ENCODE measurements at places on chromosomes 3 and 15. TPM values are rescaled to one million over a fixed set of nuclear protein-coding genes. Genes with fewer than 3 reads are reported as not detected.

GRCh38 chr3:41120460-41120859 is 78.8 kb upstream of the CTNNB1 start:
- DNase-seq, result no peak

DNA sequence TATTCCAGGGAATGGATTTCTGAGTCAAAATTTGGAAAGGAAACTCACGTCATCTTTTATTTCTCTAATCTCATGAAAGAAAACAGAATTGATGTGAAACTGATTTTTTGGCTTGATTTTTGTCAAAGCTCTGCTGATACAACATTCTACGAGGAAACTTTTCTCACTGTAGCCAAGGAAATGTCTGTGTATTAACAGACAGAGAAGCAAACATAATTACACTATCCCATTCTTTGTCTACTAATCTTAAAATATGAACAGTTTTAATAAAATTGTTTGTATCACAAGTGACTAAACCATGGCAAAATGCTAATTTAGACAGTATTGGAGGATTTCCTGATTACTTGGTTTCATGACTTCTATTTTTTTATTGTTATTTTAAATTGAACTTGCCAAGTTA is 1437.0 kb downstream of the OTOL1 start:
- DNase-seq, result no peak

- DNase-seq, result peak; percentile 59
Observed at GRCh38 chr3:9809615-9810432, at the start of gene TTLL3. TTLL3 (plus strand) TSS chr3:9810262; CDS start chr3:9810662, 400 bp downstream.

DNA sequence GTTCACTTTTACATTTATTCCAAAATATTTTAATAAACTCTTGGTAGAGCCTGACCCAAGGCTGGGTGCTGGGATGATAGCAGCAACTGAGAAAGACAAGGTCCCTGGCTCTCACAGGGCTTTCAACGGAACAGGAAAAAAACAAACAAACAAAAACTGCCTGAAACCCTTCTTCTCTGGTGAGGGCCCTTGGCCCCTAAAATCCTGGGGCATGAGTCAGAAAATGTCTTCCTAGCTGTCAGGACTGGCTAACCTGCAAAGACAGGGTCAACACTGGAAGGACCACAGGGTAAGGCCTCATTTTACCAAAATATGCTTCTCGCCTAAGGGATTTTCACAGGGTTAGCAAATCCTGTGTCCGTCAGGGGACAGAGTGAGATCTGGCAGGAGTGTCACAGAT is 45.7 kb upstream of the WNT5A start:
- no peak for DNase-seq

DNA sequence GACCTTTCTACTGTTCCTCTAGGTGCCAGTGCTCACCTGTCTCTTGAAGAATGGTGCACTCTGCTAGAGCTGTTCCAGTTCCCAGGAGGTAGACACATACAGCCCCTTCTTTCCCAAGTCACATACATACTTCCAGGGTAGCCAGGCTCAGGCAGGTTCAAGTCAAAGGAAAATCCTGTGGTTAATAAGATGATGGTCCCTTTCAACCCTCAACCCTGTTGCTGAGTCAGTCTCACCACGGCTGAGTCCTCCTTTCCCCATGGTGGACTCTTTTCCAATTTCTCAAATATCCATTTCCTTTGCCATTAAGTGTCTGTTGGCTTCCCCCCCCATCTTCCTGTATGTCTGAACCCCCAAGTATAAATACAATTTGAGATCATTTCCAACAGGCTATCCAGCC is 56.1 kb upstream of the ACAN start:
- no peak for DNase-seq

DNA sequence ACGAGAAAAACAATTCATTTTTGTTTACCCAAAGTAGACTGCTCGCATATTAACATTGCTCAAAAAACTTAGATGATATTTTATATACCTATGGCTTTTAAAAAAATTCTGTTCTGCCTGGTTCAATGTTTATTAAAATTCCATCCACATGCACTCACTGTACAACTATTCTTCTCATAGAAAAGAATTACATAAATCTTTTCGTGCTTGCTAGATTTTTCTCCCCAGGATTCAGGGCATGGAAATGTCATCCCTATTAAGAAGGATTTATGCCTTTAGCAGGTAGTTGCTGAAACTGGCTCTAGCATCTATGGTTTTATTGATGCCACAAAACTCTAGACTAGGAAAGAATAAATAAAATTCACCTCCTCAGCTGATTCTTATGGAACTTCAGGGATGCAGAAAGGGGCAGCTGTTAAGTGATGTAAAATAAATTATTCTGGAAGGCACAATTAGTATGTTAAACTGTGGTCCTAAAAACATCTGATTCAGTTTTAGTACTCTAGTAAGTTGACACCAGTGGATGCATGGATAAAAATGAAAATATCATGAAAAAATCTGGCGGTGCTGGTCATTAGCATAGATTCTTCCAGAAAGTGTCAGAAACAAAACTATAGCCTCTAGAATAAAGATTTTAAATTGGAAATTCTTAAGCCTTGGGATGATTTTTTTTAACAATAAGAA is 41.6 kb downstream of the AAGAB start:
- DNase-seq, result no peak

DNA sequence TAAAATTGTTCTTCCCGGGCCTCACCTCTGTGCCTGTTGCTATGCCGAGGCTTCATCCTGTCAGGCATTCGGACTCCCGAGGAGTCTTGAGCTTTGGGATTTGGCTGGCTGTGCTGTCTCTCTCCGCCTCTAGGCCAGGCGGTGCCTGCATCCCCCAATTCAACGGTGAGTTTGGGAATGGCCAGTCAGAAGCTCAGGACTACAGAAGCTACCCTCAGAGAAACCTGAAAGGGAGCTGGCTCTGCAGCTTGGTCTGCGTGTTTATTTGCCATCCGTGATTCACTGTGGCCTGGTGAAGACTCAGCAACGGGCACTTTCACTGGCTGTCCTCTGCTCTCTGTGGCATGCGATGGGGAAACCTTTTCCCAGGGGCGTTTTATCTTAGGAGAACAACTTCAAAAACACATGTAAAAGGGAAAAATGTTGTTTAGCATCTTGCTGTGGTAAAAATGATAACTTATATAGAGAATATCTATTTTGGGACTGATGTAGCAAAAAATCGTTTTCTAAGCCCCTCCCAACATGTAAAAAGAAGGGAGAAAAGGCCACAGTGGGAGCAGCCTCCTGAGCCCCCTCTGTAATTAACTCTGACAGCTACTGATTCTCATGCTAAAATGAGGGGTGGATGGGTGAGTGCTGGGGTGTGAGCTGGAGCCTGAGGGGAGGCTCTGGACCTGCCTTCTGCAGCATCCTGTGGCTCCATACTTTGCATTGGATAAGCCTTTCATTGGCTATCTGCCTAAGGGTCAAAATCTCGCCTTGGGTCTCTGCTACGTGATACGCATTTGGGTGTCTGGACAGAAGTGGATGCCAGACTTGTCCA is 103.4 kb upstream of the KLHL25 start:
- no peak for DNase-seq

DNA sequence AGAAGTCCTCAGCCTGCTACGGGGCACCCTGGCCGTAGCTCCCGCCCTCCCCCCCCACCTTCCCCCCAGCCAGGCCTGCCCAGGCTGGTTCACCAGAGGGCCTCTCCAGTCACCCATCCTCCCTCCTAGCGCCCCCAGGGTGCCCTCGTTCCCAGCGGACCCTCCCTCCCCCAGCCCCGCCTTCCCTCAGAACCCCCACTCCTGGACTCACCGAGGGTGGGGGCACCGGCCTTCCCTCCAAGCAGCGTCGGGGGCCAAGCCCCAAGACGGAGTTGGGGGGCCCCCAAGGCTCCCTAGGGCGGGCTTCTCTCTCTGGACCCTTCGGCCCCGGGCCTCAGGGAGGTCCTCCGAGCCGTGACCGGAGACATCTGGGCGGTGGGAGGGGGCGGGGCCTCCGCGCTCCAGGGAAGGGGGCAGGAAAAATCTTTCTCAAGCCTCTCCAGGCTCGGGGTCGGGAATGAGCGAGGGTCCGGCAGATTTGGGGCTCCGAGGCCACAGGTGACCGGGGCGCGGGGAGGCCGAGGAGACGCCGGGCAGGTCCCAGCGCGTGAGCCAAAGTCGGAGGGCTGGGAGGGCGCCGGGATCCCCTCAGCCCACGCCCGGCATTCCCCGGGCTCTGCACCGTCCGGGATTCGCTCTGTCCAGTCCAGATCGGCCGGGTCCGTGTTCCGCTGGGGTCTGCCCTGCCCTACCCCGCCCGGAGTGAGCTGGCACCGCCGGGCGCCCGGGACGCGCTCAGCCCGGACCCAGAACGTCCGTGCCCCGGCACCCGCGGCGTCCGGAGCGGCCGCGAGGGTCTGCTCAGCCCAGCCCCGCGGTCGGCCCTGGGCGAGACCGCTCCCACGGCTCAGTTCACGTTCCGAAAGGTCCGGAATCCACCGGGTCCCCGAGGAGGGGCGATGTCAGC is 999 bp downstream of the INSYN1 start:
- no peak for DNase-seq

DNA sequence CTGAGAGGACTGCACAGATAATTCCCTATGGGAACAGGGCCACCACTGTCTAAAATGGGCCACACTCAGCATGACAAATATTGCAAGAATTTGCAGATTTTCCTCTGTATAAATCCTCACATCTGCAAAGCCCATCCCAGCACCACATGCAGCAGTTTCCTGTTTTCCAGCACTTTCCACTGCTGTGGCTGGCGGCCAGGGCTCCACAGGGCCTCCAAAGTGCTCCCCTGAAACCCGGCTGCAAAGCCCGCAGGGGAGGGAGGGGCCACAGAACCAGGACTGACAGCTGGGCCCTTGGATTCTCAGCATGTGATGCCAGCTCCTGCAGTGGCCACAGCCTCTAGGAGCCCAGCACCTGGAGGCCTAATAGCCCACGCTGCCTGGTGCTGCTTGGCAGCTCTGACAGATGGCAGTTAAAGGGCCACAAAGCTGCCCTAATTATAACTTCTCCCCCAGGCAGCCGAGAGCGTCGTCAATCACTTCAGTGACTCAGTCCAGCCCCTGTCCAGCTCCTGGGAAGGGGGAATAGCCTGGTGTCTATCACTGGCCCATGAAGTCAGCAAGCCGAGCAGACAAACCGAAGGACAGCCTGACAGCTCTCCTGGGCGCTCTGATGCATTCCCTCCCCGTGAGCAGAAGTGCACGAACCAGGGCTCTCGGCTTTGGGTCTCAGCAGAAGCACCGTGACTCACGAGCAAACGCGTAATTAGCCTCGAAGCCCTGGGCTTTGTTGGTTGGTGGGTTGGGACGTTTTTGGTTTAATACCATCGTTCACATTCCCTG is 4.7 kb downstream of the LRRC15 start:
- DNase-seq, result no peak

DNA sequence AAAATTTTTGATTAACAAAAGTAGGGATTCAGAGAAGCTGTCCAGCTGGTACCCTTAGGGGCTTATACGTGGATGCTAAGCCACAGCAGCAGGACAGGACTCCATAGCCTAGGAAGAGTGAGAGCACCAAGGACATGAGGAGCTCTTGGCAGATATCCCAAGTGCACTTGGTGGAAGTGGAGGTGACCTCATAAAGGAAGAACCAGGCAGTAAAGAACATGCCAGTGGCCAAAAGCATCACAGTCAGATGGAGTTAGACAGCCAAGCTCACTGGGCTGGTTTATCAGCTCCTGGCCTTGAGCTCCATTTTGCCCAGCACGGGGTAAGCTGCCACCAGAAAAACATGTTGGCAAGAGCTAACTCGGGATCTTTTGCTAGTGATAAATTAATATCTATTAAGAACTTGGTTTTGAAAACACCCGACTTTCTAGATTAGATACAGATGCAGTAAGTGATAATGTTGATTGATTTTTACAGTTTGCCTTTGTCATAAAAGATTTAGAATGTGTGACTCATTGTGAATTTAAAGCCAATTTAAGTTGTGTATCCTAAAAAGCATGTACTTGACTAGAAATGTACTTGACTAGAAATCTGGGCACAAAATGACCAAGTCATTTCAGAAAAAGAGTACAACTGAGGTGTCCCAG is 108.0 kb downstream of the CMSS1 start:
- peak; percentile 85 for DNase-seq

DNA sequence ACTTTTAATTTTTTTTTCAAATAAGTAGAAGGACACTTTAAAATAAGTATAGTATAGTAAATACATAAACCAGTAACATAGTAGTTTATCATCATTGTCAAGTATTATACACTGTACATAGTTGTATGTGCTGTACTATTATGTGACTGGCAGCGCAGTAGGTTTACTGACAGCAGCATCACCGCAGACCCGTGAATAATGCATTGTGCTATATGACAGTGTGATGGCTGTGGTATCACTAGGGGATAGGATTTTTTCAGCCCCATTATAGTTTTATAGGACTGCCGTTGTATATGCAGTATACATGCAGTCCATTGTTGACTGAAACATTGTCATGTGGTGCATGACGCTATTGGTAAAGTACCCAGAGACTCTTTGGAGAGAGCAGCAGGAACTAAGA is 306.5 kb downstream of the SQOR start:
- no peak for DNase-seq

- no peak for DNase-seq
Observed at GRCh38 chr3:16514755-16515353, 1.4 kb upstream of the RFTN1 start.

- no peak for DNase-seq
Observed at GRCh38 chr3:43581343-43581742, 40.5 kb downstream of the ANO10 start.

The SOX14 gene
- not detected for total RNA-seq

The LEKR1 gene
- 1.4 TPM for total RNA-seq

The CLDN1 gene
- 14.2 TPM for total RNA-seq

The GOLGA8J gene
- total RNA-seq, result not detected

The PDHB gene
- total RNA-seq, result 34.2 TPM

The CASR gene
- not detected for total RNA-seq

The PLSCR5 gene
- not detected for total RNA-seq

Data from HT-29 (cell line).